ENCODE measurements at places on chromosomes 5 and 9.

DNA sequence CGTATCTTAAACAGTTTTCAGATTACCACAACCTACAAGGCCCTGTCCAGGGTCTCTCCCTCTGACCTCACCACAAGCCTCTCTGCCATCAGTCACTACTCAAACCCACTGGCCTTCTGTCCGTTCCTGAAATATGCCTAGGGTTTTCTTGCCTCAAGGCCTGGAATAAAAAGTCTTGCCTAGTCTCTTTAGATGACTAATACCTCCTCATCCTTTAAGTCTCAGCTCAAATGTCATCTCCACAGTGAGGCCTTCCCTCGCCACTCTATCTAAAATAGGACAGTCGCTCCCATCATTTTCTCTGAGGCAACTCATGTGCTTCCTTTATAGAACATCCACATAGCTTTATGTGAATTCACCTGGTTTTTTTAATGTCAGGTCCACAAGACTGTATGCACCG is 5.2 kb downstream of the DENND1A start:
- no peak for DNase-seq

- DNase-seq = no peak
These were observed 620.6 kb downstream of the PDE4D start for GRCh38 chr5:59272809-59273427.

- DNase-seq = no peak
These were observed 134.0 kb upstream of the TARS1 start for GRCh38 chr5:33306758-33307157.

DNA sequence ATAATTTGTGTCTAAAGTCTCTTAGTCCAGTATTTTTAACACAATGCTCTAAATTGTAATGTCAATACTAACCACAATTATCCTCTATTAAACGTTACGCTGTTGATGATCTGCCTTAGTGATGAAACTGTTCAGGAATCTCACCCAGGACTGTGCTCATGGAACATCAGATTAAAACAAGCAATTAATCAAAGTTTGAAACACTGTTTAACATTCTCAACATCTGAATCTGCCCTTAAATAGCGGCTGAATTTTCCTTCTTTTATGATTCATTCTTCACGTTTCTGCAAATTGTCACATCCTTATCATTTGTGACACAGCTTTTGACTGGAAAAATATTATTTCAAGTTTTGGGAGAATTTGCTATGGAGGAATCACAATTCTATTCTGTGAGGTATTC is 113.8 kb downstream of the MARCHF11 start:
- no peak for DNase-seq

- no peak for DNase-seq
These were observed 4.5 kb downstream of the TTC23L start for GRCh38 chr5:34843497-34843896.

DNA sequence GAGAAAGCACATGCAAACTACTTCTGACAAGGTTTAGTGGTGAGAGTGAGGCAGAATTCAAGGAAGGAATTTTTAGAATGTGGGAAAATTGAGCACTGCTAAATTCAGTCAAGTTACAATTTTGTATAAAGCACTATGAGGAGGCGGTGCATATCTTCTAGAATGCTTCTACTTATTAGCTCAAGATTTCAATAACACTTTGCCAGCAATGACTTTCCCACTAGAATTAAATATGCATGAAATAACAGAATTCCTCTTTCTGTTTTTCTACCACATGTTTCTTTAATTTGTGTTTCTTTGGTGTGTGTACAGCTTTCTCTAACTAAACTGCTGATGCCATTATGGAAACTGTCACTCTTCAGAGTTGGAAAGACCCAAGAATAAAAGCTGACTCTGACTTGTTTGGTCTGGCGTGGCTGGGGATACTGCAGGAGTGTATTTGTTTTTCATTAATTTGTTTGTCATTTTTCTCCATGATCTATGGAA is 163.5 kb downstream of the ARSB start:
- DNase-seq = no peak

- peak; percentile 50 for DNase-seq
These were observed at the start of gene ASS1 for GRCh38 chr9:130444565-130445221. Gene ASS1, plus strand, starts transcription at chr9:130444961. Its CDS starts 7,268 bp downstream, at chr9:130452229.

DNA sequence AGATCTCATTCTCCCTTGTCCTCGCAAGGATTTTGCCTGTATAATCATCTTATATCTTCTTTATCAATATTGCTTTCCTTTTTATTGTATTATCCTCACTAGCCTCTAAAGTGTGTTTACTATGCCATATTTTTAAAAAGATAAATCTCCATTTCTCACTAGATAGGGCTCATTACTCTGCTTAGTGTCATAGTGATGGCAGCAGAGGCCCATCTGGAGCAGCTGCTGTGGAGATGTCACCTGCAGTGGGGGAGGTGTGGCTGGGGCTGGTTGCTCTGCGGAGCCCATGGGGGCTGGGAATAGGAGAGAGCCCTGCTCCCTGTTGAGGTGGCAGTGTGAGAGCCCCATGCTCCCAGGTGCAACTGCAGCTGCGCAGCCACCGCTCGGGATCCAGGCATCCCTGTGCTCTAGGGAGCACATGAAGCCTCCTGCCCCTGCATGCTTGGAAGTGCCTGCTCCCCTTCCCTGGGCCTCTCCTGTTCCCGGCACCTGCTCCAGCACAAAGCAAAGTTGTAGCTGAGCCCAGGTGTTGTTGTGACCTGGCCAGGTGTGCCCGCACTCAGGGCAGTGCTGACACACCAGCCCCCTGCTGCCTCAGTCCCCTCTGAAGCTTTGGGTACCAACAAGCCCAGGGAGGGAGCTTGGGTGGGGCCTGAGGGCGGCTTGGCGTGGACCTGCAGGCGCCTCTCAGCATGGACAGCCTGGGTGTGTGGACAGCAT is 144.6 kb upstream of the MRPS30 start:
- DNase-seq = no peak

- no peak for DNase-seq
These were observed 88.7 kb downstream of the PIP5K1B start for GRCh38 chr9:68793605-68794343.

GRCh38 chr5:66517351-66517750 is 78.8 kb upstream of the MAST4 start:
- DNase-seq = no peak

DNA sequence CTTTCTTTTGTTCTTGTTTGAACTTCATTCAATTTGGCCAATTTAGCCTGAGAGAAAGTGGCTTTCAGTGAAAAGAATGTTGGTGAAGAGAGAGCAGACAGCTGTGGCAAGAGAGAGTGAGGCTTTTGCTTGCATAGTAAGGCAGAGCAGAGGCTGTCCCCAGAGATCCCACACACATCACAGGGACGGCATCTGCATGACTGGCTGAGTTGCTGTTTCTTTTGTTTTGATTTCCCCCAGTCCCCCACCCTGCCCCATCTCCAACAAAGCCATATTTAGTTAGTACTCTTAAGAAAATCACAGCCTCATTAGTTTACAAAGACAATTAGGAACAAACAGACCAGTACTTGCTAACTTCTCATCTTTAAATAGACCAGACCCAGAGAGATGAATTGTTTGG is 363.9 kb upstream of the SEMA6A start:
- peak; percentile 23 for DNase-seq

- no peak for DNase-seq
These were observed 124.7 kb upstream of the VLDLR start for GRCh38 chr9:2496934-2497333.

DNA sequence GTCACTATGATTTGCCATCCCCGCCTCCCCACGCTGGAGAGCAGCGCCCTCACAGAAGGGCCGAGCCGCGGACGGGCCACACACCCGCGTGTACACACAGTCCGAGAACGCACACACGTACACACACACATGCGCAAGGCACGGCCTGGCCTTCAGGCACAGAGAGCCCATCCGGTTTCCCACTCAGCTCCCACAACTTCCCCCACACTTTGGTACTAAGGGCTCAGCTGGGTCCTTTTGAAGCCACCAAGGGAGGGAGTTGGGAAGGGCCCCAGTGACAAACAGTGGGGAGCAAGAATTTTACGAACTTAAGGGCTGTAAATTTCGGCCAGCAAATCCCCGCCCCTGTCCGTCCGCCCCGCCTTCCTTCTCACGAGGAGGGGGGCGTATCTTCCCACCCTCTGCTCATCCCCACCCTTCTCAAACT is 133.3 kb upstream of the HAND1 start:
- DNase-seq = no peak

DNA sequence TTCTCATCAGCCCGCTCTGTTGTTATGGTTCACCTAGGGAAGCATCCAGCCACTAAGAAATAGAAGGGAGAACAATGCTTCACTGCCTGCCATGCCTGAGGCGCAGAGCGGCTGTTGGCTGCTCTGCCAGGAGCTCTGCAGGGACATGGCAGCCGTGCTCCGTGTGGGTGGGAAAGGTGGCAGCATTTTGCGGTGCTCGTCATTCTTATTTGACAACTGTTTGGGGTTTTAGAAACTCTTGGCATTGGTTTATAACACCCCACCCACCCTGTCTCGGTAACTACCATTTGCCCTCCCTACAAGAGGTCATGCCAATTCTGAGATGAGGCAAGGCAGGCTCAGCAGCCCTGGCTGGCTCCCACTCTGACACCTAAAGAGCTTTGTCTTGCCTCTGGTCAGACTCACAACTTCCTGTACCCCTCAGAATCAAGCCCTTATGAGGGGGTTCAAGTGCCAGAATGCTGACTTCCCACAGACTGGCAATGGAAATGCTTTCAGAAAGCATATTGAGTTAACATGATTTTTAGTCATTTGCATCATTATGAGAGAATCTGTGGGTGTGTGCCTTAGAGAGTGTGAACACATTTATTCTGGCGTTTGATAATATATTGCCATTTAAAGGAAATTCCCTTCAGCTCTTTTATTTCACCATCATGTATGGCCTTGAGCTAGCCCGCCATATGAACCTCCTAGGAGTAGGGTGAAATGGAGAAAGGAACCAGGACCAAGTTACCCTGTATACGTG is 288.0 kb upstream of the ANKRD55 start:
- DNase-seq = no peak

DNA sequence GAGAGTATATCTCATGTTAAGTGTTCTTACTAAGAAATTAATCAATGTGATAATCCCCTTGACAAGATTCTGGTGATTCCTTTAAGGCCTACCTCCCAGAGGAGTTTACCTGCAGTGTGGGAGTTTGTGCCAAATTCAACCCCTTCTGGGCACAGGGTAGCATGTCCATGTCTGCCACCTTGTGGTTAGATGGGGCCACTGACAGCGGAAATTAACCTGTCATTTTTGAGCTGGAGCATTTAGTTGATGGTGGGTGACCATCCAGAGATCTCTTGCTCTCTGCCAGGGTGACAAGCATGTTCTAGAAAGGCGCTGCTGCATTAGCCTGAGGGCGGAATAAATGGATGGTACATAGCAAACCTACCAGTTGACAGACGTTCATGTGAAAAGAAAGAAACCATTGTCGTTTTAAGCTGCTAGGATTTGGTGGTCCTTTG is 132.2 kb downstream of the FBXO4 start:
- no peak for DNase-seq

DNA sequence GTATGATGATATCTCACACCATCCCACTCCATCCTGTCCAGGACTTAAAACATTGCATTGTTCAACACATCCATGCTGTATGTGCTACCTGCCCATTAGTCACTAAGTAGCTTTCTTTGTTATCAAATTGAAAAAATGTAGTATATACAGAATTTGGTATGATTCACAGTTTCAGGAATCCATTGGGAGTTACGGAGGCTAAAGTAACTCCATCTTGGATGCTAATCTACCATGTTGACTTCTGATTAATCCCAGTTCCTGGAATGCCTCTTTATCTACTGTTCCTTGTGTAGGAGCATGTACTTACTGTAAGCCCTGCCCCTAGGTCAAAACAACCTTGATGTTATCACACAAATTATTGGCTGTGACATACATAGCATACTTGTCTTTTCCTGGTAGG is 38.9 kb upstream of the FOXB2 start:
- DNase-seq = no peak

- DNase-seq = no peak
These were observed 621.3 kb upstream of the ZNF608 start for GRCh38 chr5:125367702-125368101.

DNA sequence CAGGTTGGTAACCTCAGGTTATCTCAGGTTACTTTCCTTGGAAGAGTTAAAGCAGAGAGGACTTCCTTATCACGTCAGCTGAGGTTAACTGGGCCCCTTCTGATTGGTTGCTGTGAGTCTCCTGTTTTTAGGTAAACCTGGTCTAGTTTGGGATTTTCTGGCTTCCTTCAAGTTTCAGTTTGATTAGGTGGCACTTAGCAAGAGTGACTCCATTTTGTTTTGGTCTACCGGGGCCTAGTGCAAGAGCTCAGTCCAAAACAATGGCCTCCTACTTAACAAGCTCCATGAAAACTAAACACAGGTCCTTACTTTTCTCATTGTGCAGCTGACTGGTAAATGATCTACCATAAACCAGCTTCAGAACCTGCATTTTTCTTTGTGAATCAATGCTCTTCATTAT is 67.2 kb upstream of the GOLM1 start:
- no peak for DNase-seq

DNA sequence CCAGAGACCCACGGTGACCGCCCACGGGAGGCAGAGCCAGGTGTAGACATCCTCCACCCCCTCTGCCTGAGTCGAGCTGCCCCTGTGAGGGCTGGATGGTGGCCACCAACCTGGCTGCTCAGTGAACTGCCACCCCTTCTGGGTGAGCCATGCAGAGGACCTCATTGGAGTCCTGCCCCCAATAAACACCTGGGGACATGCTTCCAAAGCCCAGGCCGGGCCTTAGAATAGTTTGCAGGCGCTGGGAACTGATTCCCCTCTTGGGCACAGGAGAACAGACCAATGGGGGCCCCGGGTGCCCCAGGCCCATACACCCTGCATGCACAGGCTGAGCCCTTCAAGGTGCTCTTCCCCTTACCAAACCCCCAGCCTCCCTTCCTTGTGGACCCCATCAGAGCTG is 38.1 kb upstream of the GFPT2 start:
- no peak for DNase-seq

DNA sequence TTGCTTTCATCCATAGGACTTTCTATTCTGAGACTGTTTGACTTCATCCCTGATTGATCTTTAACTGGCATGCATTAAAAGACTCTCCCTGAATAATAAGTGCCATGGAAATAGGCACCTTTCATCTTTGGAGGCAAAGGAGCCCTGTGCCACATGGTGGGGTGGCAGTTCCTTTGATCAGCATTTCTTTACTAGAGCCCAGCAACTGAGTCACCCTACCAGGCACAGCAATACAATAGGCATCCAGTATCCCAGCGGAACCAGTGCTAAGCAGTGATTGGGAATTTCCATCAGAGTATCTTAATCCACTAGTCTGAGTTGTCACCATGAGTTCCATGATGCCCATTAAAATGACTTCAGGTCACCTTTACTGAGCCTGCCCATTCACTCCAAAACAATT is 476.1 kb upstream of the MPDZ start:
- no peak for DNase-seq

- DNase-seq = no peak
These were observed 191.6 kb downstream of the TRIM36 start for GRCh38 chr5:114977979-114978573.

GRCh38 chr9:137423514-137424291 is 510 bp downstream of the NOXA1 start:
- no peak for DNase-seq

- DNase-seq = no peak
These were observed 824.4 kb upstream of the TYRP1 start for GRCh38 chr9:11868795-11869194.

GRCh38 chr9:36092509-36093215 is 43.9 kb upstream of the GLIPR2 start:
- DNase-seq = no peak
